ENCODE measurements at places on chromosomes 4 and X.

DNA sequence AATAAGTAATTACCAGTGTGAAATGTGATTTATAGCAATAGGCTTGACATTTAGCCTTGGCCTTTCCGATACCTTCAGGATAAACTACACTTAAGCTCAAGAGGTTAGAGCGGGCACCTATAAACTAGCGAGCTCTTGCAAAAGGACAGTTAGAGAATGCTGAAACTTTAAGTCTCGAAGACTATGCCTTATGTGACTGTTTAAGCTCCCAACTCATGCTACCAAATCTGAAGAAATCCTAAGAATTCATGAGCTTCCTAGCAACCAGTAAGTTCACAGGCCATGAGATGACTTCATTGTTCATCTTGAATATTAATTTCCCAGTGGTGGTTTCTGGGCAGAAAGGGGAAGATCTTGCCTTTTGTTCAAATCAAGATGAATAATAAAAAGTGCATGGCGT is 4.7 kb downstream of the STOX2 start:
- no peak for DNase-seq

- no peak for DNase-seq
These were observed 72.1 kb downstream of the KLHL34 start for GRCh38 chrX:21586001-21586400.

- DNase-seq: no peak
These were observed 1414.7 kb downstream of the C4orf33 start for GRCh38 chr4:130510661-130511060.

DNA sequence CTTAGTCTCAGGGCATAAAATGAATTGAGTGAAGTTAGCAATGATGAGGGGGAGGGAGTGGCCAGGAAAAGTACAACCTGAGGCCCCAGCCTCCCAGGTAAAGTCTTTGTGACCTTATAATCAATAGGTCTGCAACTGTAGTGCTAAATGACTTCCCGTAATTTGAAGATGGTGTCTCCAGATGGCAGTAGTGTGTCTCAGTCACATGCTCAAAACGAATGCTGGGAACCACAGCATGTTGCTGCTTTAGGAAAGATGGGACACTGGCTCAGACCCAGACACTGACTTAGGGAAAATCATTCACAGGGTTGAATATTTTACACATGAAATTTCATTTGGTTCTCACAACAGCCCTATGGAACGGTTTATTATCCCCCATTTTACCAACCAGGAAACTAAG is 10.3 kb downstream of the SRPX2 start:
- no peak for DNase-seq

DNA sequence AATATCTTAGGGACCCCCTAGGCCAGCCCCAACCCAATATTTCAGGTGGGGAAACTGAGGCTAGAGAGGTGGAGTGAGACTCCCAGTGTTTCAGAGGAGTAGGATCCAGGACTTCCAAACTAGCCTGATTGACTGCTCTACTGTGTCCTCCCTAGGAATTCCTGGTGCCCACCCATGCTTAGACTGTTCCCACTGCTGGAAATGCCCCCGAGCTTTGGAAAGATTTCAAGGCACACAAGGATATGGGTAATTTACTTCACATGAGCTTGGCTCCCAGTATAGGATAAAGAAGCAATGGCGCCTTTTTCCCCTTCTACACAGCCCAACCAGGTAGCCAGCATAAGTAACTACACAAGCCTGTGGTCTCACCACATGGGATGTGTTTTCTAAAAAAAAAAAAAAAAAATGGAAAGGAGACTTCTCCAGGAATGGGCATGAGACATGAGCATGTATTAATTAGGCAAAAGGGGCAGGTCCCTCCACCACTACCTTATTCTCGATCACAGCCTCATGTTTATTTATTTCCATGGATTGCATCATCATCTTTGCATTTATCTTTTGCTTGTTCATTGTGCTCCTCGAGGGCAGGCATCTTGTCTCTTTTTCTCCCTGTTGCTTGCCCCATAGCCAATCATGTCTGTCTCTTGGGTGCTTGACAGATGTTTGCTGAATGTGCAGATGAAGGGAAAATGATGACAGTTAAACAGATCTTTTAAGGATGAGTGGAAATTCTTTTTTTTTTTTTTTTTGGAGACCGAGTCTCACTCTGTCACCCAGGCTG is 66.7 kb downstream of the DRD5 start:
- peak; percentile 3 for DNase-seq

GRCh38 chr4:53378171-53378482 is 686 bp downstream of the FIP1L1 start:
- no peak for DNase-seq

GRCh38 chrX:153832728-153833127 is 2.4 kb upstream of the PDZD4 start:
- no peak for DNase-seq

GRCh38 chr4:144787365-144788258 is 141.7 kb downstream of the HHIP start:
- peak; percentile 1 for DNase-seq

GRCh38 chr4:186643501-186644310 is 80.0 kb downstream of the FAT1 start:
- no peak for DNase-seq

GRCh38 chr4:62096881-62097280 is 896.8 kb downstream of the ADGRL3 start:
- no peak for DNase-seq

DNA sequence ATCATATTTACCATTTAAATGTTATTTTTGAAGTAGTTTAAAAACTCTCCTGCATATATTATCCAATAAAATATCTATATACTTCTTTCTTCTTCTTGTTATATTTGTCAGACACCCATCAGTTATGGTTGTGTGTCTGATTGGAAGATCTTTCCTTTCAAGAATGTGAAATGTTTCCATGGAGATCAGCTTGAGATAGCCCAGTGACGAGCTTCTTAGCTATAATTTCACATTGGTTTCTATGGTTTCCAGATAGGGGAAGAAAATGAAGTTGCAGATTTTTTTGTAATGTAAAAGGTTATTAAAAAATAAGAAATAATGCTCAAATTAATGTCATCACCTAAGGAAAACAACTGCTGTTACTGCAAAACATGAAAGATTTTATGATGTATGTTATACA is 189.0 kb downstream of the COX7B2 start:
- no peak for DNase-seq

- no peak for DNase-seq
These were observed 41.0 kb upstream of the ZNF330 start for GRCh38 chr4:141179474-141180373.

- DNase-seq: peak; percentile 4
These were observed 56.0 kb downstream of the VGLL1 start for GRCh38 chrX:136588036-136588435.

- no peak for DNase-seq
These were observed 341.7 kb upstream of the NDST3 start for GRCh38 chr4:117692538-117692937.

DNA sequence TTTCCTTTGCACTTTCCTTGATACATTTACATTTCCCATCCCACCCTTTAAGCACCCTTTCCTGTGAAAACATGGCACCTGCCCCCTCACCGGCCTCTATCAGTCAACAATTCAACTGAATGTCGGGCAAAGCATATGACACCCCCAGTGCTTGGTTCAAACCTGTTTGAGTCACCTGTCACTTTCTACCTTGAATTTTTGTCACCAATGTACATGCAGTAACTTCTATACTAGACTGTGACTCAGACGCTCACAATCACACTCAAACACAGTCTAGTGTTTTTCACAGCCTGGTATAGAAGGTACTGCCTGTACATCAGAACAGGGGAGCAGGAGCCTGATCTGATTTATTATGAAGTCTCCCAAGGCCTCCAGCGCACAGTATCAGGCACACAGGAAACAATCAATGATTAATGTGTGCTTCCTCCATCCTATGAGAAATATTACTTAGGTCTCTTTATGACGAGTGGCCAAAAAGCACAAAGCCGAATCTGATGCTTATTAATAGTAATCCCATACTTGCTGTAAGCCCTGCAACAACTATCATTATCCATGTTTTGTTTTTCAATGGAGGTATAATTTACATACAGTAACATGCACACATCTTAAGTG is 49.2 kb upstream of the FAM9C start:
- no peak for DNase-seq

DNA sequence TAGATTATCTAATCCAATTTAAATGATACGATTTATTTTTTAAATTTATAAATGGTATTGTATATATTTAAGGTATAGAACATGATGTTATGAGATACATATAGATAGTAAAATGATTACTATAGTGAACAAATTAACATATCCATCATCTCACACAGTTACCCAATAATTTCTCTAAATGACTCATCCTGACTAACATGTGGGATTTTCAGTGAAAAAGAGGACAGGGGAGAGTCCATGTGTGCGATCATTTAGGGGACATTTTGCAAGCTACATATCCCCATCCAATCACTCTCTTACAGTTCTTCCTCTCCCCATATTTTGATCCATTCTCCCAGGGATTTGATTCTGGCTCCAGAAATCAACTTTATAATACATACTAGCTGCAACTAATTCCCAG is 88.2 kb downstream of the ABCB7 start:
- DNase-seq: no peak

DNA sequence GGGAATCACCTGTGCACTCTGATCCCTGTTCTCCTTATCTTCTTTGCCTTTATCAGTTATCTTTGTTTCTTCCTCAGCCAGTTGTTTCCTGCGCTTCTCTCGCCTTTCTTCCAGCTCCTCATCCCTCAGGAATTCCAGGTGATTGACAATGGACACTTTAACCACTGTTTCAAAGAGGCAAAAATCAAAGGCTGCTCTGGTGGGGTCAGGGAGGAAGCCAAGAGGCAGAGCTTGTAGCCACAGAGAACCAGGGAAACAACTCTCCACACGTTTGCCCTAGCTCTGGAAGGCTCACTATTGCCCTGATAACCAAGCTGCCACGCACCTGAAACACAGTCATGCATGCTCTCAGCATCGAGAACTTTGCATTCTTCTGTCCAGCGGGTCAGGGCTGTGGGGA is 124.5 kb upstream of the HSD17B10 start:
- DNase-seq: no peak

- DNase-seq: no peak
These were observed 46.1 kb downstream of the ARHGAP24 start for GRCh38 chr4:85520765-85521749.

- DNase-seq: no peak
These were observed 20.2 kb upstream of the MED14 start for GRCh38 chrX:40755291-40756249.

- no peak for DNase-seq
These were observed 739.6 kb upstream of the SLIT2 start for GRCh38 chr4:19512086-19512485.

DNA sequence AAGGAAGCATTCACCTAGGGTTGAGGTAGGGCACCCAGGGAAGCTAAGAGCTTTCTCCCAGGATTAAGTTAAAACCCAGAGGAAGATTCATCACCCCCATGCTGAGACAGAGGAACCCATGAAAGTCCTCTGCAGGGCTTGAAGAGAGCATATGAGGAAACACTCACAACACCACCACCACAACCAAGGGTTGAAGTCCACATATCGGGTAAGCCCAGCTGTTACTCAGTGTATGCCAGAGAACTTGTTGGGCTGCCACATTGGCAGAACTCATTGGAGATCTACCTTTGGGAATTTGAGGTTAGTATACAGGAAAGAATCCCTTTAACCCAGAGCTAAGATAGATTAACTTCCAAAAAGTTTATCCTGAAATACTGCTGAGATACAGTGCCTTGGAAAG is 75.1 kb downstream of the INTS6L start:
- no peak for DNase-seq

DNA sequence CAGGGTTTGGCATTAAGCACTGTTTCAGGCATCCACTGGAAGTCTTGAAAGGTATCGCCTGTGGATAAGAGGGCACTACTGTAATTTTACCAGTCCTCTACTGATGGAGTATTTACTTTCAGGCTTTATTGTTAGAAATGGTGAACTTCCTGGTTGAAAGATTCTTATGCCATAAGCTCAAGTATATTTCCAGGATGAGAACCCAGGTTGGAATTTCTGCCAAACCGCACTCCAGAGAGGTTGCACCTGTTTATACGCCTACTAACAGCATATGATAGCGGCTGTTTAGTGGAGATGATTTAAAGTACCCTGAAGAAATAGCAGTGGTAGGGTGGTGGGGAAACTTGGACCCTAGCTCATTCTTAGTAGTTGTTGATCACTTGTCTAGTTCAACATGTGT is 9.9 kb downstream of the FNIP2 start:
- DNase-seq: no peak

GRCh38 chr4:4386736-4387392 is at the start of gene NSG1:
Gene NSG1 (plus strand): TSS chr4:4387102. CDS start chr4:4387630, 528 bp downstream.
- DNase-seq: no peak

- DNase-seq: no peak
These were observed 38.2 kb upstream of the NAA11 start for GRCh38 chr4:79364061-79364460.

GRCh38 chrX:74346088-74346487 is 42.1 kb downstream of the ZCCHC13 start:
- no peak for DNase-seq

GRCh38 chr4:67604029-67604381 is 45.5 kb downstream of the STAP1 start:
- DNase-seq: no peak

DNA sequence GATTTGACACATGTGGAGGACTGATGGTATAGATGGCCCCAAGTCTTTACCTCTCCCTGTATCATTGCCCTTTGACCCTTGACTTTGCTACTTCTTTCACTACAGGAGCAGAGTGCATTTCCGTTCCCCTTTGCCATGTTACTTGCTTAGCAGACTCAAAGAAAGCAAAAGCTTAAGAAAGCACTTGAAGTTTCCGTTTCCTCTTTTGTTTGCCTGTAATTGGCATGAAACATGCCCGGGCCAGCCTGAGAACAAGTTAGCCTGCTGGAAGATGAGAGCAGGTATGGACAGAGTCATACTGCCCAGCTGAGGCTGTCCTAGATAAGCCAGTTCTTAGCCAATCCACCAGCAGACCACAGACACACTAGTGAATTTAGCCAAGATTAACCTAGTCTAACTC is 206.0 kb downstream of the BCOR start:
- DNase-seq: peak; percentile 53

DNA sequence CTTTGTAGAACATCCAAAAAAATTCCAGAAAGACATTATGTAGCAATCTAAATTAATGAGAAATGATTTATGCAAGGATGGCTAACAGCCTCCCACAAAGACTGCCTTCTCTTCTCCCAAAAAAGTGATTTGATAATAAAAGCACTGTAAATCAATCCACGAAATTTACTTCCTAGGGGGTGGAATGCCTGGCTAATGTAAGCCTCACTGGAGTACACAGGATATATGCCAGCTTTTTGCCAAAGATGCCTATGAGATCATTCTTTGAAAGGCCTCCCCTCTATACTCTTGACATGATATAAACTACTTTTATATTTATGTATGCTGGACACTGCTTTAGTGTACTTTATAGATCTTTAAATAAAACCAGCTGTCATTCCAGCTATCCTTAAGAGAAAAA is 211.1 kb downstream of the ADAMTS3 start:
- DNase-seq: no peak

GRCh38 chrX:1578511-1579173 is 12.8 kb upstream of the AKAP17A start:
- no peak for DNase-seq

GRCh38 chr4:142091085-142091513 is 454.7 kb downstream of the IL15 start:
- no peak for DNase-seq

DNA sequence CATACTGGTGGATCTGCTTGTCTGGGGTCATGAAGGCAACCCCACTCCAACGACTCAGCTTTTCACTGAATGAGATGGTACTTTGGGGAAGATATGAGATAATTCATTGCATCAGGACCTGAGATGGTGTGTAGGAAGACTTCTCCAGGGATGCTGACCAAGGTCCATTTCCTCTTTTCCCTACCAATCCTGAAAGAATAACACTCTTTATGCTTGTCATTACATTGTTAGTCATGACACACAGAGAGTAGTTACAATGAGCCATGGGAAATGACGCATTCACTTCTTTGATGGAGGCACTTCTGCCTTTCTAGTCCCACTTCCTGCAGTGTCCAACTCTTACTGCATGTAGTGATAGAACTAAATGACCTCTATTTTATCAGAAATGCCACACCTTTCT is 58.6 kb downstream of the AREG start:
- peak; percentile 71 for DNase-seq
